ENCODE measurements at places on chromosomes 12 and 14.

DNA sequence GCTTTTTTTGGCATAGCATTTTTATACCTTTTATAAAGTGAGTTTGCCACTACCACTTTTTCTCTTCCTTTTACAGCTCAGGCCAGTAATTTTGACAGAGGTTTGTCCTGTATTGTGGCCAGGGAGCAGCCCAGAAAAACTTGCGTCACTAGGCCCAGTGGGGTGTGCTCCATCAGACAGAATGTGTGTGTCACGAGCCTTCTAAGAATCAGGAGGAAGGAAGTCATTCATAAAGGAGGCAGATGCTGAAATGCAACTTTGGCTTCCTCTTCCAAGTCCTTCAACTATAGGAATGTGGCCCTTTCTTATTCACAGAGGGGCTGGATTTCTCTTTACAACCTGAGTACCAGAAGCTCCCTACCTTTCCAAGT is 10.1 kb upstream of the RAB35 start:
- DNase-seq = no peak

- no peak for DNase-seq
Measured at GRCh38 chr12:19110221-19110940, 19.2 kb upstream of the PLEKHA5 start.

GRCh38 chr14:68015356-68016254 is 196.0 kb downstream of the RAD51B start:
- DNase-seq = no peak

DNA sequence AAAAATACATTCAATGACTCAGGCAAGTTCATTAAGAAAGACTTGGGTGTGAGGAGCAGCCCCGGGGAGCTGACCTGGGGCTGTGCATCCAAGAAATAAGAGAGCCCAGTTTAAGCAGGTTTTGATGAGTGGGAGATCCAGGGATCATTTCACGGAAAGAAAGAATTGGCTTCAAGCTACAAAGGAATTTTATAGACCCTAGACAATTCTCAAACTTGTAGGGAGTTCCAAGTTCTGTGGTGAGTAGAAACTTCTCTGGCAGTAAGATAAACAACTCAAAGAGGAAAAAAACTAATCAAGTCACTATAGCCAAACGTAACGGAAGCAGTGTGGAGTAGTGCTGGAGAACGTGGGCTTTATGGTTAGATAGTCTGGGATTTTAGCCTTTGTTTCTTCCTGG is 175.7 kb upstream of the DDHD1 start:
- DNase-seq = no peak

- DNase-seq = no peak
Measured at GRCh38 chr12:85527192-85527591, 247.2 kb downstream of the ALX1 start.

All from stimulated activated CD4-positive, alpha-beta T cell treated with anti-CD3 and anti-CD28 coated beads, Interleukin-2, amount 100 ng/mL, for 4 hours (primary cell).